ENCODE measurements at places on chromosomes 6 and 20. TPM values are rescaled to one million over a fixed set of nuclear protein-coding genes. Genes with fewer than 3 reads are reported as not detected.
A peak's percentile ranks its signal among the peaks of the same experiment; 100 is the strongest.

DNA sequence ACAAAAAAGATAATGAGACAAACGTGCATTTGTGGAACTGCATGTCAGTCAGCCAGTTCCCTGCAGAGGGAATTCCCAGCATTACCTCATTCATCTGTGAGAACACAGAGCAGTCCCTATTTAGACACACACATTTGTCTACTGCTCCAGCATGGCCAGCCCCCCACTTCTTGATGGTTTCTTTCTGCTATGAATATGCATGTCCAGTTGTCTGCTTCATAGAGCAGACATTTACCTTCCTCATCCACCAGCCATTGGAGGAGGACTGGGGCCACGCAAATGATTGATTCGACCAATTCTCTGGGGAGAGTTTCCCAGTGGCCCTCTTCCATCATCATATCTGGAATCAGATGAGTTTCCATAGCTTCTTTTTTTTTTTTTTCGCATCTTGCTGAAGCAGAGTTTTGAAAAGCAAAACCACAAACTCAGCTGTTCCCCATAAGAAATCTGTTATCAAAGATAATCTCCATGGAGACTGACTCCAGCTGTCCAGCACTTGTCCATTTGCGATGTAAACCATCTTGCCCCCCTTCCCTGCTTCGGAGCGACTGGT is 11.8 kb downstream of the ENPP1 start:
- DNase-seq, result no peak

DNA sequence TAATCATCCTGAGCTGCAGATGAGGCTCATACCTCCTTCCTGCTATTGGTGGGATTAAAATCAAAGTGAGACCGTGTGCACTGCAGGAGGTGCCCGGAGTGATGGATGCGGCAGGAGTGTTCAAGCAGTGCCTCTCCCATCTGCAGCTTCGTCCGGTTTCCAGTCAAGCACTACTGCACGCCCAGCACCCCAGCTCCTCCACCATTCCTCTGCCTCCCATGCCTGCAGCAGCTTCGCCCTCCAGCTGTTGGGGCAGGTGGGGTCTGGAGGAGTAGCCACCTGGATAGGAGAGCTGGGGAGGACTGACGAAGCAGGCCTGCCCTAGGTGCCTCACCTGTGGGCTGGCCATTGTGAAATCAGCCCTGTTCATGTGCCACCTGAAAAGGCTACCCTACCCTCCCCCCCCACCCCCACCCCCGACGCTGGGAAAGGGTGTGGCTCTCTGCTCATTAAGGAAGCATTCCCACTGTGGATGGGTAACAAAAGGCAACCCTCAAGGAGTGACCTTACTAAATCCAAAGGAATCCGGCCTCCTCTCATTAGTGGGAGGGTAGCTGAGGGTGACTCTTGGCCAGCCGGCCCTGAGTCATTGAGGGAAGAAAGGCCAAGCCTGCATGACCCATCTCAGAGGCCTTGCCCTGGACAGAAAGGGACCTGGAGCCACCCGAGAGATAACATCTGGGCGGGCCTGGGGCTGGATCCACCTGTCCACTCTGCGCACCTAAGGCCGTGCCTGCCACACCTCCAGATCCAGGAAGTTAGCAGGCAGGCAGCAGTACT is 115.9 kb upstream of the ARMC2 start:
- DNase-seq, result peak; percentile 59

DNA sequence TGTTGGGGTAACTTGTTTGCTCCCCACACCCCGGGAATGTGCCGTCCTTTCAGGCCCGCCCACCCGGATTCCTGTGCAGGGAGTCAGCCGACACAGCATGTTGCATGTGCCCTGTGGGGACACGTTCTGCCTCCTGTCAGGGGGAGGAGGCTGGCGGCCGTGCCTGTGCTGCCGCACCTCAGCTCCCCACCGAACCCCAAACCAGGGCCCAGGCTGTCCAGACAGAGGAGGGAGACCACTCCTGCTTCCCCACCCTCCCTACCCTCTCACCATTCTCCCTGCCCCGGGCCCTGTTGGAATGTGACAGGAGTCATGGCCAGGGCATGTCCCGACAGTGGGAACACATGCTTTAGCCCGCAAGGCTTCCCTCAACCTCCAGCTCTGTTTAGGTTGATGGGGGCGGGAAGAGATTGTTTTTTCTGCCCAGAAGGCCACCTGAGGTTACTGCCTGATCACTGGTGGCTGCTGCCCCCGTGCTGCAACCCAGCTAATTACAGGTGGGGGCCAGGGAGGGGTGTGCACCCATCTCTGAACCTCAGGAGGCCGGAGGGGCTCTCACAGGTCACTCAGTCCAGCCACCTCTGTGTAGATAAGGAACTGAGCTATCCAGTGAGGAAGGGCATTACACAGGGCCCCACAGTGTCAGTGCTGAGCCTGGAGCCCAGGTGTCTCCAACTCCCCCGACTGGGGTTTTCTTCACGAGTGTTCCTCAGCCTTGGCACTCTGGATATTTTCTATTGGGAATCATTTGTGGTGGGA is 13.6 kb downstream of the LRRC73 start:
- peak; percentile 50 for DNase-seq

GRCh38 chr6:84123186-84123585 is 89.6 kb downstream of the MRAP2 start:
- DNase-seq, result no peak

GRCh38 chr6:142671791-142672190 is 273.2 kb downstream of the HIVEP2 start:
- DNase-seq, result peak; percentile 50

DNA sequence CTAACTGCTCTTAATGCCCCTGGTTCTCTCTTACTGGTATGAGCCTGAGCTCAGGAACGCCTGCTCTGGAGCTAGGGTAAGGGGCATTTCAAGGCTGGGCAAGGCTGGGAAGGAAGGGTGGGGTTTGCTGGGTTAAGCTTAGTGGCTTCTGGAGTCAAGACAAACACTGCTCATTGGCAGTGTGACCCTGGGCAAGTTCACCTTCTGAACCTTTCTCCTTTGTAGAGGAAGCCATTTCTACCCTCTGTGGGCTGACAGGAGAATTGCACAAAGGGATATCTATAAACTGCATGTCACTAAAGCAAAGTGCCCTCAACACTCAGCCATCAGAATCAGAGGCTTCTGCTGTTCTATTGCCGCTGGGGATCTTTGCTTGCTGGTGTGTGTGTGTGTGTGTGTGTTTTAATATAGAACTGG is 20.3 kb upstream of the LRRN4 start:
- no peak for DNase-seq

GRCh38 chr20:63750807-63751470 is 11.4 kb downstream of the SLC2A4RG start:
- DNase-seq, result no peak

- no peak for DNase-seq
Measured at GRCh38 chr6:110101885-110102284, 77.6 kb downstream of the WASF1 start.

GRCh38 chr6:91097364-91097763 is 510.5 kb upstream of the MAP3K7 start:
- DNase-seq, result no peak

DNA sequence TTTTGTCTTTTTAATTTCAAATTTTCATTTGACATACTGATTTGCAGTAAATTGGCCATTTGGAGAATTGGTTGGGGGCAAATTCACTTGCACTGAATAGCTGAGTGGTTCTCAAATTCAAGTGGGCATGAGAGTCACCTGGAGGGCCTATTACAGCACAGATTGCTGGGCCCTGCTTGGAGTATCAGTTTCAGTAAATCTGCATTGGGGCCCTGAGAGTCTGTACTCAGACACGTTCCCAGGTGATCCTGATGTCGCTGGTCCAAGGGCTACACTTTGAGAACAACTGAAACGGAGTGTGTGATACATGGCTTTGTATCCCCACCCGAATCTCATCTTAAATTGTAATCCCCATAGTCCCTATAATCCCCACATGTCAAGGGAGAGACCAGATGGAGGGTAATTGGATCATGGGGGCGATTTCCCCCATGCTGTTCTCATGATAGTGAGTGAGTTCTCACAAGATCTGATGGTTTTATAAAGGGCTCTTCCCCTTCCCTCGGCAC is 115.9 kb downstream of the KLHL32 start:
- no peak for DNase-seq

DNA sequence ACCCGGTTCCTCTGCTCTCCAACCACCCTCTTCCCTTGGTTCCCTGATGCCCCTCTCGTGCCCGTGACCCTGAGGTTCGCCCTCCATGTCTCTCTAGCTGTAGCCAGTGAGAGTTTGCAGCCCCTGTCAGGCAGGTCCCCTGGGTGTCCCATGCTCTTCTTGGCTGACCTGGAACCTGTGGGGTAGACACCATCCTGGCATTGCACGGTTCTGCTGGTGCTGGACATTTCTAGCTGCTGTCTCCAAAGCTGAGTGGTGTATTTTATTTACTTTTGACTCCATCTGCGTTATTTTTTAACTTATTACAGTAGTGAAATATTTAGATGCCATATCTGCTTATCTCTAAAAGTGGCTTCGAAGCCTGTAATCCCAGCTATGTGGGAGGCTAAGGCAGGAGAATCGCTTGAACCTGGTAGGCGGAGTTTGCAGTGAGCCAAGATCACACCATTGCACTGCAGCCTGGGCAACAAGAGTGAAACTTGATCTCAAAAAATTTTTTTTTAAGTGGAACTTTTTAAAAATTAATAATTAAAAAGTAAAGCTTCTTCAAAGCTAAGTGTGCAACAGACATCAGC is 12.5 kb downstream of the ENTPD6 start:
- DNase-seq, result no peak

DNA sequence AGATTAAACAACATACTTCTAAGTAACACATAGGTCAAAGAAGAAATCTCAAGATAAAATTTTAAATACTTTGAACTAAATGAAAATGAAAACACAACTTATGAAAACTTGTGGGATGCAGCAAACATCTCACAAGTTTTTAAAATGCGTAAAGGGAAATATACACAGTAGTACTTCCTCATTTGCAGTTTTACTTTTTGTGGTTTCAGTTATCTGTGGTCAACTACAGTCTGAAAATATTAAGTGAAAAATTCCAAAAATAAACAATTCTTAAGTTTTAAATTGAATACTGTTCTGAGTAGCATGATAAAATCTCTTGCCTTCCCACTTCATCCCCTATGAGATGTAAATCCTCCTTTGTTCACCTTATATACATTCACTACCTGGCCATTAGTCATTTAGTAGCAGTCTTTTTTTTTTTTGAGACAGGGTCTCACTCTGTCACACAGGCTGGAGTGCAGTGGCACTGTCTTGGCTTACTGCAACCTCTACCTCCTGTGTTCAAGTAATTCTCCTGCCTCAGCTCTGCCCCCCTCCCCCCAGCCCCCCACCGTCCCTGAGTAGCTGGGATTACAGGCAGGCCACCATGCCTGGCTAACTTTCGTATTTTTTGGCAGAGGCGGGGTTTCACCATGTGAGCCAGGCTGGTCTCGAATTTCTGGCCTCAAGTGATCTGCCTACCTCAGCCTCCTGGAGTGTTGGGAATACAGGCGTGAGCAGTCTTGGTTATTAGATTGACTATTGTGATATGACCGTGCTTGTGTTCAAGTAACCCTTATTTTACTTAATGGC is 154.6 kb upstream of the AHI1 start:
- no peak for DNase-seq

DNA sequence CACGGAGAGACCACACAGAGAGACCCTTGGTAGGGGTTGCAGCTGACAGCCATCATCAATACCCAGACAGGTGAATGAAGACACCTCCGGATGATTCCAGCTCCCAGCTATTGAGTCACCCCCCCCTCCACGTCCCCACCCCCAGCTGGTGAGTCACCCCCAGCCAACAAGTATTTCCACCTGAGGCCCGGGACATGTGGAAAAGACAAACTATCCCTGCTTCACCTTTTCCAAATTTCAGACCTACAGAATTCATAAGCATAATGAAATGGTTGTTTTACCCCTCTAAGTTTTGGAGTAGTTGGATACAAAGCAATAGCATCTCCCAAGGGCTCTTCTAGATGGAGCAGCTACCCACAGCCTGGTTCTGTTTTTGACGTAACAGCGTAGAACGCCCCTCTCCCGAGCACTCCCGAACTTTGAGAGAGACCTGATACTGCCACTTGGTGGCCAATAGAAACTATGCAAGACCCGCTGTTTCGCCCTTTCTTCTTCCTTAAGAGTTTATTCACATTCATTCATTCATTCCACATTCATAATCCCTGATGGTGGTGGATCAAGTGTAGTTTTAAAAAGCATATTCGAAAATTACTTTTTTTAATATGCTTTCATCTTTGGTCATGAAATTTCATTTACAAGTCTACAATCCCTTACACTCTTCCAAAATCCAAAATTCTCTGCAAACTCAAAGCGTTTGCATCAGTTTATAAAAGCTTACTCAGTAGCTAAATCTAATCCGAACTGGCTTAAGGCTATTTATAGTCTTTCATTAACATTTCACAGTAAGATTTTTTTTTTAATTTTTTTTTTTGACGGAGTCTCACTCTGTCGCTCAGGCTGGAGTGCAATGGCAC is 15.1 kb upstream of the PPP1R16B start:
- peak; percentile 50 for DNase-seq

GRCh38 chr6:141035312-141036200 is 1097.2 kb upstream of the GJE1 start:
- DNase-seq, result no peak

- no peak for DNase-seq
Measured at GRCh38 chr6:157055863-157056262, 267.5 kb downstream of the TMEM242 start.

DNA sequence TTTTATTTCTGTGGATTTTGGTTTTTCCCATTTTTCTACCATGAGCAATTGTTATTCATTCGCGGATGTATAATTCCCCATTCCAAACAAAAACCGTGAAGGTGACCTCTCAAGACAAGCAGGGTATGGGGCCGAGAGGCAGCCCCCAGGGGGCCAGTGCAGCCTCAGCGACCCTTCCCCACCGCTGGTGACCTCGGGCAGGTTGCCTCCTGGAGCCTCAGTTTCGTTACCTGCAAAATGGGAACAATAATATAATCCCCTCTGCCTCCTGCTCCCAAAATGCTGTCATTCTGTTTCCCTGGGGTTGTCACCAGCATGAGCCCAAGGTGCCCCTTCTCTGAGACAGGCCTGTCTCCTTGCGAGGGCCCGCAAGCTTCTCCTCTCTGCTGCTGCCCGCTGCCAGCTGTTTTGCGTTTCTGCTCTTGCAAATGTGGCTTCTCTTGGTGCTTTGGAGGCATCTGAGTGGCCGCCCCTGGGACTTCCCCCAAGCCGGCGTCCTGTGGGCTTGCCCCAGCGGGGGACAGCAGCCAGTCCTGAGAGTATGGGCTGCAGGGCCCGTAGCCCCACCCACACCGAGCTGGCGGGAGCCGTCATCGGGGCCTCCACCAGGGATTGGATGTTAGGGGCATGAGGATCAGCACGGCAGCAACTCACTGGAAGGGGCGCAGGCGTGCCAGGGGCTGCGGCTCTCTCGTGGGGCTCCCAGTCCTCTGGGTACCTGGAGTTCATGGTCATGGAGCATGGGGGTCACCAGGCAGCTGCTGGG is 161.9 kb downstream of the TAF4 start:
- DNase-seq, result no peak

GRCh38 chr20:59159091-59159490 is 4.5 kb upstream of the ZNF831 start:
- no peak for DNase-seq

- no peak for DNase-seq
Measured at GRCh38 chr20:1644101-1644962, 13.2 kb downstream of the SIRPG start.

GRCh38 chr6:49030251-49031020 is 432.6 kb downstream of the MMUT start:
- peak; percentile 13 for DNase-seq

Gene ENPP3
- total RNA-seq, result 0.23 TPM

Gene ATG5
- total RNA-seq, result 39.7 TPM

Gene CABLES2
- total RNA-seq, result 3.3 TPM

Gene POLR1H
- 56.6 TPM for total RNA-seq

Gene FOXO3
- total RNA-seq, result 11.5 TPM

Gene DSP
- 3.4 TPM for total RNA-seq

Gene SAMD5
- total RNA-seq, result 1.3 TPM

Gene FLRT3
- total RNA-seq, result 4.0 TPM

Gene MTFR2
- total RNA-seq, result 3.9 TPM

Gene PPP1R3G
- total RNA-seq, result not detected

Gene VWA7
- total RNA-seq, result 0.77 TPM

All from HT1080 (cell line).